ENCODE measurements at places on chromosomes 12 and 14.

DNA sequence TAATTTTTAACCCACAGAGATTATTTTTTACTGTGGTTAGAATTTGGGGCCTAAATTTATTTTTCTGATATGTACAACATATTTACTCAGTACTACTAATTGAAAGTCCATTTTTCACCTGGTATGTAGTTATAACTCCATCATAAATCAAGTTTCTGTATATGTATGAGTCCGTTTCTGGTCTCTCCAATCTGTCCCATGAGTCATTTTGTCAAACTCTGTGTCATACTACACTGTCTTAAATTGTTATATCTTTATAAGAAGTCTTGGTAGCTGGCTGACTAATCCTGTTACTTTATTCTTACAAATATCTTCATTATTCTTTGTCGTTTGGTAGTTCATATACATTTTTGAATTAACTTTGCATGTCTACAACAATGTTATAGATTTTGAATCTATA lies 344.0 kb downstream of the PDZRN4 start:
- DNase-seq: no peak

DNA sequence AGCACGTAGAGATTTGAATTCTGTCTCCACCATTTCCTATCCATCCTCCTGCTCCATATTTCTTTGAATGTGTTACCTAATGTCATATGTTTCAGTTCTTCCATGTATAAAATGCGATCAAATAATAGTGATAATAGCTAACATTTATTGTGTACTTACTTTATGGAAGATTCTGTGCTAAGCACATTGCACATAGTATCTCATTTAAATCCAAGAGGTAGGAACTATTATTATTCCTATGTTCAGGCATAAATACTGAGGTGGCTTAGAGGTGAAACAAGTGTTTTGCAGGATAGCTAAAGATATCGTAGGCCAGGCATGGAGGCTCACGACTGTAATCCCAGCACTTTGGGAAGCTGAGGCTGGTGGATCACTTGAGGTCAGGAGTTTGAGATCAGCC lies 17.5 kb upstream of the AICDA start:
- no peak for DNase-seq

- no peak for DNase-seq
These were observed 4.1 kb upstream of the DAO start for GRCh38 chr12:108875682-108876361.

DNA sequence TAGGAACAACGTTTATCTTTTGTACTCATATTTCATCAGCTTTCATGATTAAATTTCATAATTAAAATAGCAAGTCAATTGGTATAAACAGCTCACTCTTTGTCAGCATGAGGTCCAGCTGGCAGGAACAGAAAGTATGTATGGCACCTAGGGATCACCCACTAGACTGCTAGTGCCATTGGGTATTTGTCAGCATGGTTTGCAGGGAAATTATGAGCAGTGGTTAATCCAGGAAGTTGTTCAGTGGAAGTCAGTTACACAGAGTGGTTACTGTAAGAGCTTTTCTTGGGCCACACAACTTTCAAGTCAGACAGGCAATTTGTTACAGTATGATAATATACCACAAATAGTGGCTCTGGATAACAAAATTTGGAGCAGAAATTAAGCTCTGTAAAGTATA lies 340.3 kb upstream of the RGS6 start:
- DNase-seq: no peak

GRCh38 chr14:75426332-75427125 lies 1.3 kb upstream of the JDP2 start:
- DNase-seq: no peak

DNA sequence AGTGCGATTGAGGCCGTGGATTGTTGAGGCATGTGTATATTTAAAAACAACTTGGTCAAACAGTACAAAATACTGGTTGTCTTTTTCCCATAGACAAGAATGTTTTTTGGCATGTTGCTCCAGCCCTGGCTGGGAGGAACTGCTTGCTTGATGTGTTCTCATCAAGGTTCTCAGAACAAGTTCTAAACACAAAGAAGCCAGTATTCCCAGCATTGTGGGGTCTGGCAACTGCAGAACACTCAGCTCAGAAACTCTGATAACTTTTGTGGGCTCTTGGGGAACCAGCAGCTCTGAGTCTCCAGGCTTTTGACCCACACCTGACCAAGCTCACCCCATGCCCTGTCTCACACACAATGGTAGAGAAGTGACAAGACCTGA lies 27.1 kb upstream of the DICER1 start:
- no peak for DNase-seq

DNA sequence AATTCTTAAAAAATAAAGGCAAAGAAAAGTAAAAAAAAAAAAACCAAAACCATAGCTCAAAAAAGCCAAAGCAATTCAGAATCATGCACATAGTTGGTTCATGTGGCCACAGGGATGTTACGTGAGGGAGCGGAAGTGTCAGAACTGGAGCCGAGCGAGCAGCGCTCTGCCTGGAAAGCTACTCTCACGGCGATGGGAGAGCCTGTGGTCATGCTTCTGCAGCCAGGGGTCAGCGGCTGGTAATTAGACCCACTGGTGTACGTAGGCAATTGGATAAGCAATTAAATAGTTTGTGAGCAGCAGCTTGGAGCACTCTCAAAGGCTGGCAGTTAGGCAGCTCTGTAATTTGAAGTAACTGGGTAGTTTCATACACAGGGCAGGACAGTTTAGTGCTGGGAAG lies 58.1 kb downstream of the TRHDE start:
- no peak for DNase-seq

GRCh38 chr12:111446631-111447570 lies 41.2 kb downstream of the SH2B3 start:
- DNase-seq: no peak

- no peak for DNase-seq
These were observed 220.7 kb downstream of the PPM1H start for GRCh38 chr12:62714181-62714773.

- no peak for DNase-seq
These were observed 45.1 kb upstream of the TRAF3 start for GRCh38 chr14:102731871-102732800.

DNA sequence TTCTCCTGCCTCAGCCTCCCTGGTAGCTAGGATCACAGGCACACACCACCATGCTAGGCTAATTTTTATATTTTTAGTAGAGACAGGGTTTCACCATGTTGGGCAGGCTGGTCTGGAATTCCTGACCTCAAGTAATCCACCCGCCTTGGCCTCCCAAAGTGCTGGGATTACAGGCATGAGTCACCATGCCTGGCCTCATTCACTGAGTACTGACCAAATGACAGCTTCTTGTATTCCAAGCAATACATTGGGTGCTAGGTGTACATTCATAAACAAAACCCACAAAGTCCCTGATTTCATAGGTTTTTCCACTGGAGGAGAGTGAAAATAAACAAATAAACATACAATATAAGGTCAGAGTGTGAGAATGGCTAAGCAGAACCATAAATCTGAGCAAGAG lies 136.3 kb downstream of the HELB start:
- DNase-seq: no peak

DNA sequence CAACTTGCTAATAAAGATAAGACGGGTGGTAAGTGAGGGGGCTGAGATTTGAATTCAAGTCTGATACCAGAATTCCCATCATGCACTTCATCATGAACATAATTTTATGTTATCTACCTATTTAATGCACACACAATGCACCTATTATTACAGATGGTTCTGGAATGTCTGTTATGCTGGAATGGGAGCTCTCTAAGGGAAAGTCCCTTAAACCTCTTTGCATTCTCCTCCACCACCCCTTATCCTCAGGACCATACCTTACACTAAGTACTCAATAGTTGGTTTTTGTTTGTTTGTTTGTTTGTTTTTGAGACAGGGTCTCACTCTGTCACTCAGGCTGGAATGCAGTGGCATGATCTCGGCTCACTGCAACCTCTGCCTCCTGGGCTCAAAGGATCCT lies 7.0 kb upstream of the MSI1 start:
- no peak for DNase-seq

- DNase-seq: no peak
These were observed 174.8 kb downstream of the APAF1 start for GRCh38 chr12:98819821-98820404.

- DNase-seq: peak; percentile 66
These were observed 335.1 kb downstream of the DUSP6 start for GRCh38 chr12:89016970-89017778.

- no peak for DNase-seq
These were observed 80.9 kb downstream of the RFLNA start for GRCh38 chr12:124375789-124376175.

- no peak for DNase-seq
These were observed 51.0 kb downstream of the KANSL2 start for GRCh38 chr12:48631071-48631470.

DNA sequence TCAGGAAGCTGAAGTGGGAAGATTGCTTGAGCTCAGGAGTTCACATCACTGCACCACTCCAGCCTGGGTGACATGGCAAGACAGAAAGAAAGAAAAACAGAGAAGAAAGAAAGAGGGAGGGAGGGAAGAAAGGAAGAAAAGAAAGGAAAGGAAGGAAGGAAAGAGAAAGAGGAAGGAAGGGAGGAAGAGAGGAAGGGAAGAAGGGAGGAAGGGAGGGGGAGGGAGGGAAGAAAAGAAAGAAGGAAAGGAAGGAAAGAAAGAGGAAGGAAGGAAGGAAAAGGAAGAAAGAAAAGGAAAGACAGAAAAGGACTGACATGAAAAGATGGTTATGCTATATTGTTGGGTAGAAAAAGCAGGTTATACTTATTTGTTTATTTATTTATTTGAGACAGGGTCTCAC lies 3.9 kb downstream of the GLTP start:
- no peak for DNase-seq

GRCh38 chr12:84384384-84384783 lies 528.2 kb downstream of the SLC6A15 start:
- DNase-seq: no peak

GRCh38 chr14:83071888-83072501 lies 1538.3 kb upstream of the SEL1L start:
- DNase-seq: peak; percentile 48
